Osteocyte (in vitro differentiated cells): ENCODE measurements at places on chromosomes 7 and 10. TPM values are rescaled to one million over a fixed set of nuclear protein-coding genes. Genes with fewer than 3 reads are reported as not detected.

GRCh38 chr10:105017691-105018090 is 376.6 kb downstream of the SORCS3 start:
- H3K36me3 ChIP-seq: no peaks in the 10 kb centered on the region
- H3K27ac ChIP-seq: no peak overlapping the region
- no peaks in the 10 kb centered on the region for H3K4me1 ChIP-seq
- H3K4me3 ChIP-seq: no peak overlapping the region
- no peaks in the 10 kb centered on the region for H3K27me3 ChIP-seq

GRCh38 chr10:117535298-117536071 is 7.1 kb upstream of the EMX2 start:
- H3K4me1 ChIP-seq: peaks cover 8% of the 10 kb centered on the region
- H3K36me3 ChIP-seq: no peaks in the 10 kb centered on the region
- no peak overlapping the region for H3K27ac ChIP-seq
- H3K4me3 ChIP-seq: peak overlapping the region; percentile 61
- H3K27me3 ChIP-seq: peaks cover 71% of the 10 kb centered on the region
- no peak for DNase-seq

GRCh38 chr7:112550468-112551060 is 69.8 kb downstream of the LSMEM1 start:
- H3K27ac ChIP-seq: no peak overlapping the region
- no peaks in the 10 kb centered on the region for H3K36me3 ChIP-seq
- H3K4me1 ChIP-seq: no peaks in the 10 kb centered on the region
- H3K27me3 ChIP-seq: peaks cover 12% of the 10 kb centered on the region
- no peak overlapping the region for H3K4me3 ChIP-seq

GRCh38 chr7:47268851-47269836 is 312.8 kb downstream of the TNS3 start:
- no peaks in the 10 kb centered on the region for H3K27me3 ChIP-seq
- peaks cover 7% of the 10 kb centered on the region for H3K36me3 ChIP-seq
- no peak overlapping the region for H3K4me3 ChIP-seq
- peaks cover 13% of the 10 kb centered on the region for H3K4me1 ChIP-seq

- H3K36me3 ChIP-seq: no peaks in the 10 kb centered on the region
- no peak for DNase-seq
- peaks cover 12% of the 10 kb centered on the region for H3K4me1 ChIP-seq
- no peaks in the 10 kb centered on the region for H3K27me3 ChIP-seq
Measured at GRCh38 chr10:48468130-48468790, 136.6 kb downstream of the ARHGAP22 start.

GRCh38 chr7:30660331-30661255 is 21.7 kb downstream of the CRHR2 start:
- DNase-seq: no peak
- no peaks in the 10 kb centered on the region for H3K4me1 ChIP-seq
- peaks cover 19% of the 10 kb centered on the region for H3K27me3 ChIP-seq
- H3K36me3 ChIP-seq: no peaks in the 10 kb centered on the region
- no peak overlapping the region for H3K27ac ChIP-seq

- H3K36me3 ChIP-seq: no peaks in the 10 kb centered on the region
- no peak for DNase-seq
- H3K4me3 ChIP-seq: no peak overlapping the region
Measured at GRCh38 chr7:18873734-18874336, 243.6 kb downstream of the TWIST1 start.

Gene SORCS3
- not detected in 2 replicates for total RNA-seq

DNA sequence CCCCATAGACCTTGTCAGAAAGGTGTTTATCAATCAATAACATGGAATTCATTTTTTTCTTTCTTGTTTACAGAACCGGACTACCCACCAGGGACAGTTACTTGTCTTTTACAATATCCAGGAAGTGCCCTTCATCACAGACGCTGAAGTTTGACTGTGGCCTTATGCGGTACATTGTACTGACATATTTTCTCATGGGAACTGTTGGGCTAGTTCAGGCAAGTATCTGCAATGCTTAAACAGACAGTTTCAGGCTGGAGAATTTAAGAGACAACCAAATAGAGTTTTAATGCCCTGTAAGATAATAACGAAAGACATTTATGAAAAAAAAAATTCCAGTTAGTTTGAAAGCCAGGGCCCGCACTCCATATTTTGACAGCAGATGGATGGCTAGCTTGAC is 246.4 kb downstream of the GATA3 start:
- H3K4me1 ChIP-seq: no peaks in the 10 kb centered on the region
- no peak for DNase-seq
- H3K4me3 ChIP-seq: no peak overlapping the region
- no peak overlapping the region for H3K27ac ChIP-seq
- H3K36me3 ChIP-seq: no peaks in the 10 kb centered on the region
- no peaks in the 10 kb centered on the region for H3K27me3 ChIP-seq
